ENCODE measurements at places on chromosomes 13 and 19. TPM values are rescaled to one million over a fixed set of nuclear protein-coding genes. Genes with fewer than 3 reads are reported as not detected.

DNA sequence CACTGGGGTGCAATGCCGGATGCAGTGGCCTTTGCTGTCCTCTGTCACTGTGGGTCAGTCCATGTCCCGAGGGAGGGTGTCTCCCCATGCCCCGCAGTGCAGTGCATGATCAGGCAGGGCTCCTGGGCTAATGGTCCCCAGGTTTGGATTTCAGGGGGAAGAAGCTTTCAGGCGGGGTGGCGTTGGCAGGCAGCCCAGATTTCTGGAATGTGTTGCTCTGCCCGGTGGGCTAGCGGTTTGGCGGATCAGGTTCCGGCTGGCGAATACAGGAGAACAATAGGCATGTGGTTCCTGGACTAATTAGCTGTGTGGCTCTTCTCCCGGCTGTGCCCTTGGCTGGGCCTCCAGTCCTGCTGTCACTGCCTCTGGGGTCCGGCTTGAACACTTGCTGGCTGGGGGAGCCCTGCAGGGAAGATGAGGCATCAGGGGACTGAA is 141.3 kb downstream of the FGF9 start:
- DNase-seq, result peak; percentile 6

- no peak for DNase-seq
Measured at GRCh38 chr13:35912841-35913240, 218.3 kb downstream of the DCLK1 start.

DNA sequence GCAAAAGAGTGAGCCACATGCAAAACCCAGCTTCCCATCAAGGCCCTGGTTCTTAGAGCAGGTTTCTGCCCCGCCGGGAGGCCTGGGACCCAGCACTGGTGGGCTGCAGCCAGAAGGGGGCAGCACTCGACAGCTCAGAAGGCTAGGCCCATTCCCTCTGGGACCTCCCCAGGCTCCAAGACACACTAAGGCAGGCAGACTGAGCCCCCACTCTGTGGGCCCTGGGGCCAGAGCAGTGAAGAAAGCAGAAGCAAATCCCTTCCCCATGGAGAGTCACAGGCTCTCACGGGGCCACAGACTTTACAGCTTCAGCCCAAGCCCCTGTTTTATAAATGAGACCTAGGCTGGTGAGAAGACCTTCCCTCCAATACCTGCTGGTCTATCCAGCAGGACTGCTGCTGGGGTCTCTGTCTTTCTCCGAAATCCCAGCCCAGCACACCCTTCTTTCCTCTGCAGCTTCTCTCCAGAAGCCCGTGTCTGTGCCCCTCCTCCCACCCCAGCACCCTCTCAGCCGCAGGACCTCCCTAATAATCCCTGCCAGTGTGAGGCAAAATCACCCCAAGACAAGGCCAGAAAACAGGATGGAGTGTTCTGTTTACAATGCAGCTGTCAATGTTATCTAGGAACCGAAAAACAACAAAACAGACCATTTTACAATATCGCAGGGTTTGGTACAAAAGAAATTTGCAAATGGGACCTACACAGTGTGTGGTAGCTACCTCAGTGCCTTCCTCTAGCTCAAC is 109.3 kb downstream of the ABCC4 start:
- peak; percentile 69 for DNase-seq

GRCh38 chr13:106096661-106097092 is 438.8 kb downstream of the EFNB2 start:
- DNase-seq, result peak; percentile 81

- no peak for DNase-seq
Measured at GRCh38 chr13:39047560-39047959, 9.3 kb downstream of the NHLRC3 start.

Gene DAND5
- total RNA-seq, result not detected

Gene RNF225
- total RNA-seq, result not detected

Gene MBD3L2
- not detected for total RNA-seq

Data from M059J (cell line).